Activated CD4-positive, alpha-beta memory T cell treated with anti-CD3 and anti-CD28 coated beads for 36 hours (primary cell): ENCODE measurements at places on chromosomes 16 and 17.

DNA sequence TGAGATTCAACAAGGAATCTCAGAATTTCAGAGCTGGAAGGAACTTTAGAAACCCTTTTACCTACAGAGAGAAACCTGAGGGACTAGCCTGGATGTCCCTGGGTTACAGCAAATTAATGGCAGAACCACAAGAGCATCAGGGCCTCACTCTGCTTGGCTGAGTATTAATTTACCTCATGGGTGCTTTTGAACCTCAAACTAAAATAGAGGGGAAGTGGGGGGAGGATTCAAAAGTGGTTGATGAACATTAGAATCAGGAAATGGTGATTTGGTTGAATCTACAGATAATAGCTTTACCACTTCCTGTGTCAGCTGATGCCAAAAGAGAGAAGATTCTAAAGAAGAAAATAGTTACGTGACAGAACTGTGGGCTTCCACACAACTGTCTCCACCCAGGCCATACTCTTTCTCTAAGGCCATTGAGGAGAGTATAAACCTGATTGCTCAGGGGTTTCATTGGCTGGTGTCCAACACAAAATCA lies 11.3 kb upstream of the SKAP1 start:
- DNase-seq: peak; percentile 48

DNA sequence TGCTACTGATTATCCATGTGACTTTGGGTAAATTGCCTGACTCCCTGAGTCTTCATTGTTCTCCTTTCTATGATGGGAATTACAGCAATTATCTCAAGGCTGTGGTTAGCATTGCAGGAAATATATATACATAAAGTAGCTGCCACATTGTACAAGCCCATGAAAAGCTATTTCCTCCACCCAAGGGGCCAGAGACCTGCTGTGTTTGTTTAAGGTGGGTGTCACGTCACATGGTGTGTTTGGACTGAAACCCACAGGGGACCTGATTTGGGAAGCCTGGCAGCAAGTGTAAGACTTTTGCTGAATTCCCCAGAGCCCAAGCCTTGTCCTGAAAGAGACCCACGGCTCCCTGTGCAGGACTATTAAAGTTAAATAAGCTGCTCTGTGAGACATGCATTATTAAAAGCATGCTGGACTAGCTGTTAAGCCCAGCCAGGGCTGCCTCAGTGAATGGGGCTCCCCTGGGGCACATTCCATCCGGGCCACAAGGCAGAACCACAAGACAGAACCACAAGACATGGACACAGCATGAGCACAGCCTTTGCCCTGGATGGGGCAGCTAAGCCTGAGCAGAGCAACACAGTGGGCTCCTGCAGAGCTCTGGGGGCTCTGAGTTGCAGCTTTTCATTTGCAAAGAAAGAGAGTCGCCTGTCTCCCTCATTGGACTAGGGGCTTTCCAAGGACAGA lies 148.9 kb downstream of the SPACA3 start:
- no peak for DNase-seq

DNA sequence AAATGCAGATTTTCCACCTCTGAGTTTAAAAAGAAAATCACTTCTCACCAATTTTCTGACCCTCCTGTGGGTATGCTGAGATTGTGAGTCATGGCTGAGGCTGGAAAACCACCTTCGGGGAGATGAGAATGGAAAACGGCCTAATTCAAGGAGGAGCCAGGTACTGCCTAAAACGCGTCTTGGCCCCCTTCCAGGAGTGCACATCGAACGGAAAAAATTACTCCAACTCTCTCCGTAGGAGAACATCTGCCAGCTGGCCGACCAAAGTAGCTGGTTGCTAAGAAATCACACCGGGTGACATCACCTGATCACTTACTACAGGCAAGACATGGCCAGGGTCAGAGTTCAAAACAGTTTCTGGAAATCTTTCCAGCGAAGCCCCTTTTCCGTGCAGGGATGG lies 107.6 kb downstream of the ZNF423 start:
- peak; percentile 38 for DNase-seq

- no peak for DNase-seq
These were observed 316.2 kb downstream of the WWOX start for GRCh38 chr16:78415669-78416068.

GRCh38 chr16:74183601-74184360 lies 112.8 kb upstream of the PSMD7 start:
- DNase-seq: no peak

DNA sequence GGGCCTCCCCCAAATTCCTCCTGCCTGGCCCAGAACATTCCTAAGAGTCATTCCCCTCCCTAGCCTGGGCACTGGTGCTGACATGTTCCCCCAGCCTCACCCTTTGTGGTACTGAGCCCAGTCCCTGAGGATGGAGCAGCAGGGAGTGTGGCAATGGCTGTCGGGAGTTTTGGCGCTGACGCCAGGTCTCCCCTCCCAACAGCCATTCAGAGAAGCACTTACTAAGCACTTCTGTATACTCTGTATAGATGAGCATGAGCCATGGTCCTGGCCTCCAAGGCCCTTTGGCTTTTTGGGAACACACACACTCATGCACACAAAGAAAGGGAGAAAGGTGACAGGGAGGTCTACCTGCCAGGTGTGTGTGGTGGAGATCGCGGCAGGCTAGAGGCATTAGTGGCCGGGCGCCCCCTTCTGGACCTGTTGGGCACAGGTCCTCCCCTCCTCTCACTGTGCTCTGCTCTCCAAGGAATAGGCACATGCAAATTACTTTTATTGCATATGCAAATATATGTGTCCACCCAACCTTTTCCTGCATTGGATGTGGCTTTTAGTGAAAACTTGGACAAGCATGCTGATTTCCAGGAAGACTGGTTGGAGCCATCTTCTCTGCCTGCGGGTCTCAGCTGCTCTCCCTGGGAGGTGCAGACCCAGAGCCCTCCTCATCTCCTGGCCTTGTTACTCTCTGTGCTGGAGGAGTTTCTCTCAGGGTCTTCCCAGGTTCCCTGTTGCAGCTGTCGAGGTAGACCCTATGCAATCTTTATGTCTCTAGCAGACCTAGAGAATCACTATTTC lies 17.4 kb upstream of the C17orf107 start:
- DNase-seq: peak; percentile 74

GRCh38 chr16:8924214-8924613 lies 39.5 kb downstream of the USP7 start:
- DNase-seq: no peak

GRCh38 chr17:82056729-82057621 lies 5.3 kb downstream of the GPS1 start:
- DNase-seq: no peak

DNA sequence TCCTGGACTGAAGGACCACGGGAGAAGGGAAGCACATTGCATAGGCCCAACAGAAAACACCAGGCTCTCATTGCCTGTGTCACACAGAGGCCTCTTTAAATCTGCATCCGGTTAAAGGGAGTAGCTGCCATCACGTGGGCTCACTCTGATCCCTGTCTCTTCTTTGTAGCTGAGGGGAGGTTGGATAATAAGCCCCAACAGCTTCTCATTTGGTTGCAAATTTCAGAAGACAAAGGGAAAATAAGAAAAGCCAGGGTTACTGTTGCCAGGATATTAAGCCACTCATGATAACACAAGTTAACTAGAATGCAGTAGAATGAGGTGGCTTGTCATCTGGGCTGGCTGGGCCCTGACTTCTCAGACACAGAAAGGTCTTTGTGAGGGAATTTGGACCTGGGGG lies 325.1 kb upstream of the ERCC4 start:
- DNase-seq: no peak

- no peak for DNase-seq
These were observed 22.5 kb downstream of the NPRL3 start for GRCh38 chr16:116015-116414.

DNA sequence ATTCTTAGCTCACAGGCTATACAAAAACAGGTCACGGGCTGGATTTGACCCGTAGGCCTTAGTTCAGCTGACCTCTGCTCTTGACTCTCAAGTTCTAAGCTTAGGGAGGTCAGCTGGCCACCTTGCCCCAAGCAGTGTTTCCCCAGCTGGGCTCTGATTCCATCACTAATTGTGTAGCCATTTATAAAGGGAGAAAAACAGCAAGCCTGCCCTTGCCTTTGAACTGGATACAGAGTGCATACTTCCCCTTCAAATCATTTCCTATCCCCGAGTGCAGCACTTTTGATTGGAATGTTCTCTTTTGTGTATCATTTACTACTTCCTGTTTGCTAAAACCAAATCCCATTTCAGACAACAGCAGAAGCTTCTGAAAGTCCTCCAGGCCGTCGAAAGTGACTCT lies 153.6 kb downstream of the KATNIP start:
- no peak for DNase-seq

GRCh38 chr17:5416901-5417300 lies 2.6 kb downstream of the NUP88 start:
- no peak for DNase-seq

GRCh38 chr17:80884811-80885210 lies 106.8 kb upstream of the CHMP6 start:
- no peak for DNase-seq
